ENCODE measurements at places on chromosomes 1 and 21. TPM values are rescaled to one million over a fixed set of nuclear protein-coding genes. Genes with fewer than 3 reads are reported as not detected.

DNA sequence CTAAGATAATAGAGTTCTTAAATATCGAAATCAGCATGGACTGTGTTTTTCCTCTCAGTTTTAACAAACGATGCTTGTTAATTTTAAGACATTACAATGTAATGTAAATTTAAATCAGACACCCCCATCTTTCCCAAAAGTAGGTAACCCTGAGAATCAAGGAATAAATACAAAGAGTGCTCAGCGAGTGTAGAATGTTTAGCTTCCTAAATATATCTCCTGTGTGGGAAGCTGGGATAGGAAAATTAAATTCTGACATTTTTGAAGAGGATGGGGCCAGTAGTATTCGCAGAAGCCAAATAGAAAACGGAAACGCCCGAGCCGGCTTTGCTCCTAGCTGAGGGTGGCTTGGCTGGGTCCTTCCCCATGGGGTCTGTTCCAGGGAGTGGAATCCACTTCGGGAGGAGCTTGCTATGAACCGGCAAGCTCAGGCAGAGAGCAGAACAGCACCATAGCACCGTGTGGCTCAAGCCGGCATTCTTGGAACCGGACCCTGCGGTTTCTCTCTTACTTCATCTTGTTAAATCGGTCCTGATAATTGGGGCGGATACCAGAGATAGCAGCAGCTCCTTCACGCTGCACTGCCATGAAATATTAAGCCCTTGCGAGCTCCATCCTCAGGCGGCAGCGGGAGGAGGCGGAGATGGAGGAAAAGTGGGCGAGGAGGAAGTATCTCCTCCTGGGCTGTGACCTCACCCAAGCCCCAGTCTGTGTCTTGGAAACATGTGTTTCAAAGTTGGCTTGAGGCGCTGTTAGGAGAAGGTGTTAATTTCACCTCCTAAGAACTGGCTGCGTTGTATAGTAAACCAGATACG lies 24.9 kb downstream of the MAP3K7CL start:
- no peak for DNase-seq

GRCh38 chr1:6171548-6172124 lies 8.5 kb downstream of the CHD5 start:
- no peak for DNase-seq

GRCh38 chr1:38875811-38876210 lies 2.7 kb upstream of the MYCBP start:
- DNase-seq: no peak

DNA sequence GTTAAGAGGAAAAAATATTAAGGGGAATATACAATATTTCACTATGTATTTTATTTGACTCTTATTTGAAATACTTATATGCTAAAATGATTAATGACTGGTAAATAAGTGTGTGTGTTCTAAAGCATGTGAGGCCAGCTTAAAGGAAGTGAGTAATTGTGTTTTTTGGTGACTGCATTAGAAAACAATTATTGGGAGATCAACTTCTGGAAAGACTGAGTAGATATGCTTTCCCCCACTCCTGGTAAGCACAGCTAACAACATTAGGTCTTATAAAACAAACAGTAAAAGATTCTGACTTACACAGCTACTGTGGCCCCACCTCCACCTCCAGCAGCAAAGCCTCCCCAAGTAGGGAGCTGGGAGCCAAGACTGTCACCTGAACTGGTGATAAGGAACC lies 403.0 kb downstream of the SRGAP2C start:
- no peak for DNase-seq

MKNK1 gene
- polyA plus RNA-seq: 20.8 TPM

- DNase-seq: no peak
Measured at GRCh38 chr1:172344444-172344843, 76.0 kb upstream of the C1orf105 start.

GRCh38 chr1:80639777-80640533 lies 1160.8 kb upstream of the ADGRL2 start:
- no peak for DNase-seq

- no peak for DNase-seq
Measured at GRCh38 chr1:95415146-95415545, 181.1 kb downstream of the RWDD3 start.

- DNase-seq: no peak
Measured at GRCh38 chr21:39673163-39673562, 60.4 kb downstream of the B3GALT5 start.

GRCh38 chr1:161195171-161195570 lies 3.7 kb downstream of the ADAMTS4 start:
- DNase-seq: no peak

KIRREL1 gene
- 185 TPM for polyA plus RNA-seq

GRCh38 chr1:228216371-228217320 lies 8.8 kb downstream of the OBSCN start:
- DNase-seq: no peak

GJB3 gene
- 0.15 TPM for polyA plus RNA-seq

- no peak for DNase-seq
Measured at GRCh38 chr1:92795166-92795565, 10.3 kb upstream of the EVI5 start.

DNA sequence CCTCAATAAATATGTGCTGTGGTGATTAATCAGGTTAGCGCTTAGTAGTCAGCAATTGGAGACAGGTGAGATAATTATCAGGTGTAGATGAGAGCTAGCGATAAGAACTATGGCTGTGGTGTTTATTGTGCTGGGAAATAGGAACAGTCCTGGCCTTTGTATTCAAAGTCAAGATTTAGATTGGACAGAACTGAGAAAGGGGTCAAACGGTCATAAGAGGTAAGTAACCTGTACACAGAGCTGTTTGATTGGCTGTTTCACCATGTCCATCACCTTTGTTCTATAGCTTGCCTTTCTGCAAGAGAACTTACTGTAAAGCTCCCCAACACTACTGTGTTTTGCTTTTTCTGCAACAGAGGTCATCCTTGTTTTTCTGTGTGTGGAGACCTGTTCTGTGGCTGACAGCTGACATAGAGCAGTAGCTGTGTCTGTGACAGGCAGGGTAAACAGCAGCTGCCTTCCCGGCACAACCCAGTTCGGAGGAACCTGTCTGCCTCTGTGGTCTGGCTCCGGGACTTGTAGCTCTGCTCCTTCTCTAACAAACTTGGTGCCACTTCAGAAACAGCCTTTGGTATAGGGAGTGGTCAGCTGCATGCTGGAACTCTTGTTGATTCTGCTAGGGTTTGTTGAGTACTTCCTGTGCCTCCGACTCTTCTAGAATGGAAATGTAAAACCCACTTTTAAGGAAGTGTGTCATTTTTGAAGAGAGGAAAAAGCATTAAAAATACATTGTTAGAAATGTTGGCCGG lies 21.1 kb upstream of the CDC42 start:
- no peak for DNase-seq

- no peak for DNase-seq
Measured at GRCh38 chr1:246932366-246932700, 585 bp upstream of the AHCTF1 start.

DNA sequence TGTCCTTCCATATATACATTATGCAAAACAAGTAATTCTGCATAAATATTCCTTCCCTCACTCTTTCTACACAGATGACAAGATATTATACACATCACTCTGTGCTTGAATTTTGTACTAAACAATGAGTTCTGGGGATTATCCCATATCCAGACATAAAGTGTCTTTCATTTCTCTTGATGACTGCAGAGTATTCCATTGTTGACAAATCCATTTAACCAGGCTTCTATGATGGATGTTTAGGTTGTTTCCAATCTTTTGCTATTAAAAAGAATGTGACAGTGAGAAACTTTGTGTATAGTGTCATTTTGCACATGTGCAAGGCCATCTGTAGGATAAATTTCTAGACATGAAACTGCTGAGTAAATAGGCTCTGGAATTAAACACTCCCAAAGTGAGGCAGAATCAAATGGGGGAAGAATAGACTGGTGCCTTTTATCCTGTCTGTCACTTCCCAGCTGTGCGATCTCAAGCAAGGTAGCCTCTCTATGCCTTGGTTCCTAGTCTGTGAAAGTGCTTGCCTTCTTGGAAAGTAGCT lies 29.9 kb upstream of the ATP2B4 start:
- no peak for DNase-seq

CD1B gene
- not detected for polyA plus RNA-seq

IRF6 gene
- 19.4 TPM for polyA plus RNA-seq

DNA sequence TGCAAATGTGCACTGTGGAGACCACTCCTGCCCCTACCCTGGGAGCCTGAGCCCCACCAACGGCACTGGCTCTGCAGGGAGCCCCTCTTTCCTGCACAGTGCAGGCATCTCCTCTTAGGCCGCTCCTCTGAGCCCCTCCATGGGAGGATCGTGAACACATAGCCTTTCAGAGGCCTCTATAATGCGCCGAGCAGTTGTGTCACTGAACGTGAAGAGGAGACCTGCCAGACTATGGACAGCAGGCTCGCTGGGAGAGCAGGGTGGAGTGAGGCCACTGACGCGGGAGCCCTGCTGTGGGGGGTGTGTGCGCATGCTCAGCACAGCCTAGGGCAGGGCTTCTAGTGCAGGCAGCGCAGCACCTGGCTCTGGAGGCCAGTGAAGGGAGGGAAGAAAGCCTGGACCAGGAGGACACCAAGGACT lies 151.3 kb upstream of the COL6A1 start:
- DNase-seq: no peak

DNA sequence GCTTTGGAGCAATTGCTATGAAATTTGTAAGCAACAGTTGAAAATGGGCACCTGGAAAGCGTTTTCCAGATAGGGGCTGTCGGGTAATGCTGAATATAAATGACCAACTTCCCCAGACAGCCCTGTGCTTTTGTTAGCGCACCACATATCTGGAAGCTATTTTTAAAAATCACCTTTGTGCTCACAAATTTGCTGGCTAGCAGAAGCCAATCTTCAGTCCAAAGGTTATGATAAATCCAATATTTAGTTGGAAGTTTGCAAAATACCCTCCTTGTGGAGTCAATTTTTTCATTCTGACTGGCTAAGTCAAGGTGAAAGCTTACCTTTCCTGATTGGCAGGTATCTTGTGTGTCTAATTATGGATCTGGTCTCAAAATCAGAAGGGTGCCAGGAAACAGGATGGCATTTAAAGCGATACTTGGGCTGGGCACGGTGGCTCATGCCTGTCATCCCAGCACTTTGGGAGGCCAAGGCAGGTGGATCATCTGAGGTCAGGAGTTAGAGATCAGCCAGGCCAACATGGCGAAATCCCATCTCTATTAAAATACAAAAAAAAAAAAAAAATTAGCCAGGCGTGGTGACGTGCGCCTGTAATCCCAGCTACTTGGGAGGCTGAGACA lies 124.1 kb upstream of the AJAP1 start:
- no peak for DNase-seq

SELP gene
- polyA plus RNA-seq: 5.4 TPM

DNA sequence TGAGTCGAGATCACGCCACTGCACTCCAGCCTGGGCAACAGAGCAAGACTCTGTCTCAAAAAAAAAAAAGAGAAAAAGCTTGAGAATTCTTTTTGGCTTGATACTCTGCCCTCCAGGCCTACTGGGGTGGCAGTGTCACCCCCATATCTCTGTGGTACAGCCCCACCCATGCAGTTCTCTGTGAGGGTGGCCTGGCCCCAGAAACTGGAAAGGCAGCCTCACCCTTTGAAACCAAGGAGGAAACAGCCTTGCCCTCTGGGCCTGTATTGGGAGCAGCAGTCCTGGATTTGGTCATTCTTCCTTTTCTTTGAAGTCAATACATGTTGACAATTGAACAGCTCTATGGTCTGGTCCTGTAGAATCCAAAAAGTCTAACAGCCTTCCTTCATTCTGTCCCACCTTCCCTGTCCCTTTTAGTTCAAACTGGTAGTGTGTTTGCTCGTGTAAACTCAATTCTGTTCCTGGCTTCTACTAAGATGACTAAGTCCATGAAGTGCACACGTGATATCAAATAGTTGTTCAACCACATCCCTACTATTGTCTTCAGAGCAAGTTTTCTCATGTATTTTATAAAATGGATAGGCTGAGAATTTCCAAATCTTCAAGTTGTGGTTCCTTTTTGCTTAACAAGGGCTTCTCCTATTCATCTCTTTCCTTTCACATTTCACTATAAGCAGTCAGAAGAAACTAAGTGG lies 13.2 kb downstream of the ST7L start:
- no peak for DNase-seq

DNA sequence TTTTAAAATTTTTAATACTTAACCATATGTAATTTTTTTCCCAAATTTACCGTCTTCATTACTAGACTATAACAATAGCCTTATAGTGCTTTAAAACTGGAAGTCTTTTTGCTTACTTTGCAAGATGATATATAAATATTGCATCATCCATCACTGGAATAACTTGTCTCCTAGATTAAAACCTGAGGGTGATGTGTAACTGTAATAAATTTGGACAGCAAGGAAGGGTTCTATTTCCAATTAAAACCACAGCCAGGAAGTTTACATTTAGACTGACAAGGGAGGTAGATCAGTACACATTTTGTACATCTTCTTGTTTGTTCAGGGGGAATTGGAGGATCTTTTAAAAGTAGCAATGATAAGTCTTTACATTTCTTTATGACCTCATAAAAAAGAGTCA lies 21.9 kb downstream of the NTNG1 start:
- no peak for DNase-seq

SDC3 gene
- 25.3 TPM for polyA plus RNA-seq

DNA sequence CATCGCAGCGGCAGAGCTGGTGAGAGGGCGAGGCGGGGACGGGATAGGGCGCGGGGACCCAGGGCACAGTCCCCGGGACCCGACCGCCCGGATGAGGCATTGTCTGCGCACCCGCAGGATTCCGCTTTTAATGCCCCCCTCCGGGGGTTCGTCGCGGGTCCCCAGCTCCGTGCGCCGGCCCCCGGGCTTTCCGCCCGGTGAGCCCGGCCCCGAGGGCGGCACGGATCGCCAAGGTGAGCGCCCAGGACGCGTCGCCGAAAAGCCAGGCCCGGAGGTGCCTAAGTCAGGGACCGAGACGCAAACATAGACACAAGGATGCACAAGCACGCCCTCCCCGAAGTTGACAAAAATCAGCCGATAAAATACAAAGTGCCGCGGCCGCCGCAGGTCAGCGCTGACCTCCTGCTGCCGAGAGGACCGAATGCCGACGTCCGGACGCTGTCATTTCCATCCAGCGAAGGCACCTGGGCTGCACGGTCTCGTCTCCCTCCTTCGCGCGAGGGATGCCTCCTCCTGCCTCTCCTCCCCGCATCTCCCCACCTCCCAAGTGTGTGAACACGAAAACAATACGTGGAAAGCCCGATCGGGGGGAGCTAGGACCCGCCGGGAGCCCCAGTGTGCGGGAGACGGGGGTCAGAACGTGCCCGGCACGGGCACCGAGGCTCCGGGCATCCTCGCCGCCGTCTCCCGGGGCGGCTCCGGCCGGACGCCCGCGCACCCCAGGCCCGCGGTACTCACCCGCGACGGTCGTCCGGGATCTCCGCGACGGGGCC lies 101.1 kb upstream of the SOD1 start:
- DNase-seq: no peak

GRCh38 chr1:233240829-233241682 lies 54.5 kb downstream of the PCNX2 start:
- DNase-seq: no peak

- no peak for DNase-seq
Measured at GRCh38 chr1:93869653-93870052, 9.4 kb downstream of the DNTTIP2 start.

IQCC gene
- 7.2 TPM for polyA plus RNA-seq

- no peak for DNase-seq
Measured at GRCh38 chr1:9078015-9078751, 8.7 kb upstream of the SLC2A5 start.

DNA sequence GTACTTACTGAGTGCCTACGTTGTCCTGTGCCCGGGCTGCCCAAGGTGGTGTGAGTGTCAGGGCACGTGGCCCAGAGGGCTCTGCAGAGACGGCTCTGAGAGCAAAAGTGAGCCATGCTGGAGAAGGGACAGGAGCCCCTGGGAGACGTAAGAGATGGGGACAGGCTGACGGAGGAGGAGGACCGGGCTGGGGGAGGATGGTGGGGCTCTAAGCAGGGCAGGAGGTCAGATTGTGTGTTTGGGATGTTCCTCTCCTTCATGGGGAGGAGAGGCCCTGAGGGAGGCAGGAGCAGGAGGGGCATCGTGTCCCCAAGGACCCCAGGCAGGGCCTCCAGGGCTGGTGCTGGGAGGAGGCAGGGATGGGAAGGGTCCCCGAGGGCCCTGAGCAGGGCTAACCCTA lies 158.9 kb downstream of the PCBP3 start:
- DNase-seq: no peak
